CD4-positive, alpha-beta T cell treated with Interleukin-15 for 4 hours (primary cell): ENCODE measurements at places on chromosomes 6 and 20.

- DNase-seq: peak; percentile 91
Observed at GRCh38 chr6:29887819-29888776, 54.2 kb upstream of the HLA-A start.

DNA sequence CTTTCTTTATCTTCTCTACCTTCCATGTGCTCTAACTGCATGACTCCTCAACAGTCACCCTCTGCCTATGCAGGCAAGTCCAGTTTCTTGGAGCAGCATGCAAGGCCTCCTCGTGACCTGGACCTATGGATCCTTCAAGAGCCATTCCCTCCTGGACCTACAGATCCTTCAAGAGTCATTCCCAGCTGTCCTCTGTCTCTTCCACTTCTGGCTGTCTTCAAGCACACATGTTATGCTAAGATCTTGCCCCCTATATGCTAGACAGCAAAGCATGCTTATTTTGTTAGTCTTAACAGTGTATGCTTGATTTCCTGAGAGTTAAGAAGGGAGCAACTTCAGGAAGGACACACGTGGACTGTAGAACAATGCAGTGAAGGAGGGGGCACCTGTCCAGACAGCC lies 7.5 kb downstream of the ID4 start:
- DNase-seq: no peak

DNA sequence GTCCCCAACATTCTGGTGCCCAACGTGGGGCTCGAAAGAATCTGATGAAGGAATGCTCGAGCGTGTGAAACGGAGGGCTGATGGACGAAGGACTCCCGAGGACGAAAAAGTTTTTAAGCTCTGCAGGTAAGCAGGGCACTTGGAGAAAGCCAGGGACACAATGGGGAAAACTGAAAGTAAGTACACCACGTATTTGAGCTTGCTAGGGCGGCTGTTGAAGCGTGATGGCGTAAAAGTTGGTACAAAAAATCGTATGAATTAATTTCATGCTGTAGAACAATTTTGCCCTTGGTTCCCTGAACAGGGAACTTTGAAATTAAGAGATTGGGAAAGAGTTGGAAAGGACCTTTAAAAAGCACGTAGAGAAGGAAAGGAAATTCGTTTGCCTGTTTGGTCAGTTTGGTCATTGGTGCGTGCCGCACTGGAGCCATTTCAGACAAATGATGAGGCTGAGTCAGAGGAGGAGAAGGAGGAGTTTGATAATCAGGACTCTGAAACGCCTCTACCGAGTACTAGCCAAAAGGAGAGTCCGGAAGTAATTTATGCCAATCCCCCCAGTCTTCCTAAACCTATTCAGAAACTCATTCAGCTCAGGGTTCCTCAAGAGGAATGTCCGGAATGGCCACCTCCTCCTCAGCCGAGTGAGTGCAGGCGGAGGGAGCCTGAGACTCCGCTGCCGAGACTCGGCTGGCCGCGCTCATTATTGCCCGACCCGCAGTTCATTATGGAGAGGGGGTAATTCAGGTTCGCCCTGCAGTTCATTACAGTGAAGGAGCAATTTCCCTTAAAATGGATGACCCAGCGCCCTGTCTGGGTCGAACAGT lies 59.2 kb upstream of the PRSS16 start:
- DNase-seq: peak; percentile 40

- DNase-seq: no peak
Observed at GRCh38 chr6:130827247-130828149, at the start of gene SMLR1. TSS of gene SMLR1 (plus strand) at chr6:130827406. CDS start at chr6:130827414, 8 bp downstream.

DNA sequence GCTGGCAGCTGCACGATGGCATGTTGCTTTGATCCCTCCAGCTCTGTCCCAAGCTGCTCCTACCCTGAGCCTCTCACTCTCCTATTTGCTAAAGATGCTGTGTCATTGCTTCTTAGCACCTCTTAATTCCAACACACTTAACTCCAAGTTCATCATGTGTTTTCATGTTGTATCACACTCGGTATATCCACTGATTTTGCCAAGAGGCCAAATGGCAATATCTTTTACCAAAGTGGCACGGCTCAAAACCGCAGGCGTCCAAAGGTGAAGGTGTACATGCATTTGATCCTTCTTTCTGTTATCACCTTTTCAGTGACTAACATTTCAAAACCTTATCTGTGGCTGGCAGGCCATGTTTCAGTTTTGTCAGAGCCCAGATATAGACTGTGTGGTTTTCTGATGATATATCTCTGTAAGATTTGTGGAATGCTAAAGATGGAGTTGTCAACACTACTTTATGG lies 217.0 kb downstream of the TBX18 start:
- no peak for DNase-seq

DNA sequence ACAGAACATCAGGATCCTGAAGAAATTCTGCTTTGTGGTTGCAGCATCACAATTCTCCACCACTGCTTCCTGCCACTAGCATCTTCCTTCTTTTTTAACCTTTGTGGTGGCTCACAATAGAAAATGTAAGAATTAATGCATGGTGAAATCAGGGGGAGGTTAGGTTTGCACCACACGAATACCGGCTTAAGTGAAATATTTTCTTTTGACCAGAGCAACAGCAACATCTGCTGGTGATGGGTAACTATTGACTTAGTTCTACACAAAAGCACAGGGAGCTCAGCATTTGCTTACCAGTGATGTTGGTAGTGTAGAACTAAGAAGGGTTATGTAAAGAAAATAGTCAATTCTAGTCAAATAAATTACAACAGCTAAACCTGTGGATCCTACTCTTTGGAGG lies 280.5 kb downstream of the SYNE1 start:
- peak; percentile 27 for DNase-seq

- no peak for DNase-seq
Observed at GRCh38 chr6:20362623-20363022, 39.1 kb upstream of the E2F3 start.

DNA sequence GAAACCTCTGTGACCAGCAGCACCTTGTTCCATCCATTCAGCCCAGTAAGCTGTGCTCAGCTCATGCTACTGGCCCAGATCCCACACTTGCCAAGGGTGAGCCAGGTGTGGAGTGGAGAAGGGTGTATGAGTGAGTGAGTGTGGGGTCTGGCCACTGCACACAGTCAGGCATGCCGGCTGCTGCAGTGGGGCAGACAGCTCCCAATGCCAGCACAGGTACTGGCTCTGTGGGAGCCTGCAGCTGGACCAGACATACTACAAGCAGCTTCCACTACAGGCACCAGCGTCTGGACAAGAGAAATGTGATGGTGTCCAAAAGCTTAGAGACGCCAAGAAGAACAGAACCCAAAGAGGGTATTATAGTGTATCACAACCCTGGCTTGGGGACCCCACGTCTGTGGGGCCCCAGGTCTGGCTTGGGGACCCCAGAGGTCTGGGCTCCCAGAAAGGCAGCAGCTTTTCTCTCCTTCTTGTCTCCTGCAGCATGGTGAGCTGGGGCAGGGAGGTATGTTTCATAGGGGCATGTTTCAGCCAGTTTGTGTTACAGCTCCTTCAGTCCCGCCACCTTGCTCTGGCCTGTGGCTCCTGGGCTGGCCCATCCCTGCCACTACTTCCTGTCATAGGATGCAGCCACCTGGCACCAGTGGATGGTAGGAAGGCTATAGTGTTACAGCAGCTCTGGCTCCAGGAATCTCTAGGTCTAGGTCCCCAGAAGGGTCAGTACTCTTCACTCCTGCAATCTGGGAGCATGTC lies 152.4 kb upstream of the HSF2 start:
- DNase-seq: no peak

DNA sequence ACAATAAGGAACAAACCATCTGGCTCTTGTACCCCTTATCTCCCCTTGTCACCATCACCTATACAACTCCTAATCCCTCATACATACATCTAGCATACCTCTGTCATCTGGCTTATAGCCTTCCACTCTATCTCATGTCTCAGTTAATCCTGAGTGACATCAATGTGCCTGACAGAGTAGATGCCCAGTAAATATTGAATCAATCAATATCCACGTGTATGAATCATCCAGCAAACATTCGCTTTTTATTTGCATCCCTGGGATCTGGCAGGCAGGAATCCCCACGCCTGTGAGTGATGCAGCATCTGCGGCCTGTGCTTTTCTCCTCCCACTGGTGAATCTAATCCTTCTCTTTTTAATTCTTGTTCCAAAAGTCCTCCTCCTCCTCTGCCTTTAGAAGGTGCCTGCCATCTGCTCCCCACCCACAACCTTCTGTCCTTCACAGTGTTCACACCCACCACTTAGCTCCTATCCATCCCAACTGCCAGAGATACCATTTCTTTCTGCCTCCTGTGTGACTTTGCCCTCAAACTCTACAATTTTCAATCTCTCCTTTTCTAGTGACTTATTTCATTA lies 37.6 kb downstream of the ZNF391 start:
- DNase-seq: no peak

GRCh38 chr20:38833857-38834164 lies 28.3 kb downstream of the PPP1R16B start:
- no peak for DNase-seq

DNA sequence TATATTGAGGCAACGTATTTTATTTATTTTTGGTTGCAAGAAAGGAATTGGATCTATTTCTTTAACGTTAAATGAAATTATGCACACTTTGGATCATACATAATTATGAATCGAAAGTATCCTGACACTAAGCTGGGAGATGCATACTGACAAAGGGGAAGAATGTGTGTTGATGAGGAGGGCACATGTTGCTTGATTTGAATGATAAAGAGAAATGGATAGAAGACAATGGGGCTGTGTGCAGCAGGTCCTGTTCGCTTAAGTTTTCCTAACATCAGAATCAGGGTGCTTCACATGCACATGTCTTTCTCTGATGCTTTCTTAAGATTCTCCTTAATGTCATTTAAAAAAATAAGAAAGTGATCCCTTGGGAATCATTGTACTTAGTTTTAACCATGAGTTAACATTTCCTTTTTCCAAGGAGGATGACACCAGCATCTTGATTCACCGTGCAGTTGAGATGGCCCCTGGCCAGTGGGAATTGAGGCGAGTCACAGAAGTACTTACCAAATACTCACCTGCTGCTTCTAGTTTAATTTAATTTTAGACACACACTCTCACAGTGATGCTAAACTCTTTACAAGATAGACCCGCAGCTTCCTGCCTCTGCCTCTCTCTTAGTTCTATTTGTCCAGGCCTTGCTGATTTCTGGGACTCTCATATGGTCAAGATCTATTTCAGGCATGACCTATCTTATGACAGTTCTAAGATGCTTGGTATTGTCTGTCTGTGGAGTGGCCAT lies 116.5 kb downstream of the CLIC5 start:
- no peak for DNase-seq

- no peak for DNase-seq
Observed at GRCh38 chr6:162999575-163000285, 272.0 kb downstream of the PACRG start.

DNA sequence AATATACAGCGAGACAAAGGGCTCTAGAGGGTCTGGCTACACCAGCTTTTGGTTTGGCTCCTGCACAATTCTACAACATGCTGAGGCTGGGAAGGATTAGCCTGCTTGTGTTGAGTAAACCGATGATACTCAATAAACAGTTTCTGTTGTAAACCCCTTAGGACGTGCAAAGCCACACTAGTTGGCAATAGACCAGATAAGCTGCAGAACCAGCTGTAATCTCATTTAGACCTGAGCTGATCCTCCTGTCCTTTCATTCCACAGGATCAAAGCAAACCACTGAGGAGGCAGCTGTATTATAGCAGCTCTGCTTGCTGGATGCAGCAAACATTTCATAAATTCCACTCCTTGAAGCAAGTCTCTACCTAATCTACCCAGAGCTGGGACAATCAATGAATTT lies 79.7 kb downstream of the MMS22L start:
- no peak for DNase-seq

- DNase-seq: no peak
Observed at GRCh38 chr20:428658-429200, 20.6 kb downstream of the RBCK1 start.

- no peak for DNase-seq
Observed at GRCh38 chr6:56736804-56737203, 94.1 kb upstream of the DST start.

- DNase-seq: peak; percentile 1
Observed at GRCh38 chr6:53734473-53735299, 60.1 kb upstream of the LRRC1 start.

GRCh38 chr6:44833248-44833647 lies 445.7 kb downstream of the CDC5L start:
- no peak for DNase-seq

GRCh38 chr6:88167352-88167937 lies 1.3 kb upstream of the CNR1 start:
- no peak for DNase-seq

GRCh38 chr6:116876635-116877611 lies at the start of gene RFX6:
TSS of gene RFX6 (plus strand) at chr6:116877242. CDS start at chr6:116877276, 34 bp downstream.
- no peak for DNase-seq

DNA sequence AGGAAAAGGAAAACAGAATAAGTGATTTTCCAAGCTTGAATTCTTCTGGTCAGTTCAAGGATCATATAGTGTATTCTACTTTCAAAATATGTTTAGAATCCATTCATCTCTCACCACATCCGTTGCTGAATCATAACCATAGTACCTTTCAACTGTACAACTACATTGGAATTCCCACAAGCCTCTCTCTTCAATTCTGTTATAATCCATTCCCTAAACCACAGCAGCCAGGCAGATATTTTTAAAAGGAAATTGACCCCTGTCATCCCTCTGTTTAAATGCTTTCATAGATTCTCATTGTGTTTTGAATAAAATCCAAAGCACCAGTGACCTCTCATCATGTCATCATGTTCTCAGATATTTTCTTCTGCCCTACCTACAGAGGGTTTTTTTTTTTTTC lies 412.7 kb downstream of the GRIK2 start:
- no peak for DNase-seq

GRCh38 chr20:60718743-60719480 lies 533.1 kb upstream of the CDH4 start:
- DNase-seq: no peak

GRCh38 chr6:110476046-110476849 lies at the start of gene SLC22A16:
TSS of gene SLC22A16 (minus strand) at chr6:110476613. CDS start at chr6:110476574, 39 bp downstream.
- DNase-seq: no peak

GRCh38 chr6:27760464-27760863 lies 151.7 kb downstream of the OR2B2 start:
- peak; percentile 14 for DNase-seq
